ENCODE measurements at places on chromosomes 2 and 18. TPM values are rescaled to one million over a fixed set of nuclear protein-coding genes. Genes with fewer than 3 reads are reported as not detected.
A peak's percentile ranks its signal among the peaks of the same experiment; 100 is the strongest.

ASIC4 gene
- total RNA-seq: not detected

ATF2 gene
- total RNA-seq: 55.6 TPM

PDE11A gene
- 0.82 TPM for total RNA-seq

APLF gene
- total RNA-seq: 5.9 TPM

ALLC gene
- not detected for total RNA-seq

SERPINB3 gene
- not detected for total RNA-seq

DHRS9 gene
- total RNA-seq: 2.2 TPM

PMS1 gene
- total RNA-seq: 23.5 TPM

DNA sequence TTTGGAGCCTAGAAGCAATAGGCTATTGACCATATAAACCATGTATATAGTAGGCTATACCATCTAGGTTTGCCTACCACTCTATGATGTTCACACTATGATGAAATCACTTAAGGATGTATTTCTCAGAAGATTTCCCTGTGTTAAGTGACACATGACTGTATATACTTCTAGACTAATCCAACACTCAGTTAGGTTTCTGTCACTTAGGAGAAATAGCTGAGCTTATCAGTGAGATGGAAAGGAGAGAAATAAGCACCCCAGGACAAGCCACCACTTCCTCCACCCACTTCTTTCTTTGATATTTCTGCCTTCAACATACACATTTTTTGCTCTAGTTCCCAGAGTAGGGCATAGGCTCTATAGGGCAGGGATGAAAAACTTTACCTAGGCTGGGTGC lies 7.8 kb downstream of the PECR start:
- peaks cover 5% of the 10 kb centered on the region for H3K4me1 ChIP-seq
- no peak for DNase-seq
- no peaks in the 10 kb centered on the region for H3K27me3 ChIP-seq
- H3K4me3 ChIP-seq: no peak overlapping the region
- H3K27ac ChIP-seq: no peak overlapping the region

DNA sequence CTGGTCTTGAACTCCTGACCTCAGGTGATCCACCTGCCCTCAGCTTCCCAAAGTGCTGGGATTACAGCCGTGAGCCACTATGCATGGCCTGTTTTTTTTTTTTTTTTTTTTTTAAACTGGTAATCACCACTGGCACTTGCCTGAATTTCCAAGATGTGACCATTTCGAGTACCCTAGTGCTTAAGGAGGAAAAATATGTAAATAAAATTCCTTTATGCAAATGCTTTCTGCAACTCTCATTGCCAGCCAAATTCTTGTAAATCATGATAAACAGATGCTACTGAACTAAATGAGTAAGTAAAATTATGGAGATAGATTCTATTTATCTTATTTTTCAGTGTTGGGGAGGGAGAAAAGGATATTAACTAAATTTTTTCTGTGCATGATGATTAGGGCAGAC lies 18.6 kb downstream of the CDCA7 start:
- no peak for DNase-seq
- no peak overlapping the region for H3K27ac ChIP-seq
- no peaks in the 10 kb centered on the region for H3K4me1 ChIP-seq
- no peak overlapping the region for H3K4me3 ChIP-seq
- no peaks in the 10 kb centered on the region for H3K27me3 ChIP-seq

GRCh38 chr18:50726960-50727589 lies 92.7 kb downstream of the MRO start:
- H3K4me1 ChIP-seq: no peaks in the 10 kb centered on the region
- H3K27me3 ChIP-seq: no peaks in the 10 kb centered on the region
- H3K4me3 ChIP-seq: no peak overlapping the region
- H3K36me3 ChIP-seq: no peaks in the 10 kb centered on the region
- no peak overlapping the region for H3K27ac ChIP-seq
- DNase-seq: no peak

- no peak overlapping the region for H3K27ac ChIP-seq
- no peak overlapping the region for H3K4me3 ChIP-seq
- no peaks in the 10 kb centered on the region for H3K4me1 ChIP-seq
- no peaks in the 10 kb centered on the region for H3K36me3 ChIP-seq
- no peak for DNase-seq
These were observed 43.4 kb downstream of the UPP2 start for GRCh38 chr2:158144914-158145625.

DNA sequence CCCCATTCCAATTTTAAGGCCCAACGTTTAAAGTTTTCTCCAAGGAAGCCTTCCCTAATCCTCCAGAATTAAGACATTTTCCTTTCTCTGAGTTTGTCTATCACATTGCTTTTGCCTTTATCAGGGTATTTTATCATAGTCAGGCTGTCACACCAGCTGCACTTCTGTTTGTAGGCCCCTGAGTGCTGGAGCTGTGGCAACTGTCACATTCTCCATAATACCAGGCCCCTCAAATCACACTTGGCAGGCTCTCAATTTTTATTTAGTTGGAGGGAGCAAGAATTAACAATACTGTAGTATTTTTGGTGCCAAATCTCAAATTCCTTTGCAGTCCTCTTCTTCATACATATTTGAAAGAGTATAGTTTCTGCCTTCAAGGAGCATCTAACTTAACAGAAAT lies 122.2 kb downstream of the FSHR start:
- H3K4me1 ChIP-seq: peaks cover 3% of the 10 kb centered on the region
- H3K36me3 ChIP-seq: no peaks in the 10 kb centered on the region
- H3K27ac ChIP-seq: no peak overlapping the region
- H3K4me3 ChIP-seq: no peak overlapping the region

- no peaks in the 10 kb centered on the region for H3K4me1 ChIP-seq
- H3K27me3 ChIP-seq: no peaks in the 10 kb centered on the region
These were observed 30.3 kb downstream of the DPP10 start for GRCh38 chr2:114472726-114473125.

- no peak overlapping the region for H3K27ac ChIP-seq
- H3K4me3 ChIP-seq: no peak overlapping the region
- H3K36me3 ChIP-seq: no peaks in the 10 kb centered on the region
- DNase-seq: no peak
These were observed 854.6 kb downstream of the CNTNAP5 start for GRCh38 chr2:124879640-124880039.

DNA sequence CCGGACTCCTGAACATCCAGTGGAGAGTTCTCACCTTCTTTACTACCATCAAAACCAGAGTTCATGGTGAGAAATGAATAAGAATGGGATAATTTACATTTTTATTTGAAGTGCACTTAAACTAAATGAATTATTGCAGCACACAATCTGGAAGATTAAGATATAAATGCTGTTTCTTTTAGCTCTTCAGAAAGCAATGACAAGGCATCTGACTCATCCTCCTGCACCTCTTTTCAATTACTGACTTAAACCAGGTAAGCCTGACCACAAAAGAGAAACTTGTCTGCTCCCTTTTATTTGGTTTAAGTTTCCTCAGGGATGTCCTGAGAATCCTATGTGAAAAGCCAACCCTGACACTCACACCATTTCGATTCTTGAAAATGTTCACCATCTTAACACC lies 720 bp upstream of the DSC2 start:
- DNase-seq: no peak
- no peaks in the 10 kb centered on the region for H3K36me3 ChIP-seq
- no peak overlapping the region for H3K27ac ChIP-seq
- no peak overlapping the region for H3K4me3 ChIP-seq
- peaks cover 5% of the 10 kb centered on the region for H3K4me1 ChIP-seq

DNA sequence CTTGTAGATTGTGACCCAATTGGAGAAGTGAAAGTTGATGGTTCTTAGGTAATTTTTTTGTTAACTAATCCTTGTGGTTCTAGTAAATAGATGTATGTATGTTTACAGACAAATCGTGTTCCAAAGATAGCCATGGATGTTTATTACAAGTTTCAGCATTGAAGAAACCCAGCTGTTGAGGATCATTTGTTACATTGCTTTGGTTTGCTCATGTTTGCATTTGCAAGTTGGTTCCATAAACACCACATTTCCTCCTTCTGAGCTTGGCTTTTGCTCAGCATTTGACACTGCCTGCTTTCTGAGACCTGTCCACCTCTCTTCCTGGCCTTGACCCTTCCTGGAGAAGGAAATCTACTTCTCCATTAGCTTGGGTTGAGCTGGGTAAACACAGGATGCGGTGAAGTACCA lies 1.8 kb upstream of the CCDC68 start:
- no peaks in the 10 kb centered on the region for H3K27me3 ChIP-seq
- H3K36me3 ChIP-seq: no peaks in the 10 kb centered on the region
- no peak overlapping the region for H3K4me3 ChIP-seq
- peaks cover 4% of the 10 kb centered on the region for H3K4me1 ChIP-seq

DNA sequence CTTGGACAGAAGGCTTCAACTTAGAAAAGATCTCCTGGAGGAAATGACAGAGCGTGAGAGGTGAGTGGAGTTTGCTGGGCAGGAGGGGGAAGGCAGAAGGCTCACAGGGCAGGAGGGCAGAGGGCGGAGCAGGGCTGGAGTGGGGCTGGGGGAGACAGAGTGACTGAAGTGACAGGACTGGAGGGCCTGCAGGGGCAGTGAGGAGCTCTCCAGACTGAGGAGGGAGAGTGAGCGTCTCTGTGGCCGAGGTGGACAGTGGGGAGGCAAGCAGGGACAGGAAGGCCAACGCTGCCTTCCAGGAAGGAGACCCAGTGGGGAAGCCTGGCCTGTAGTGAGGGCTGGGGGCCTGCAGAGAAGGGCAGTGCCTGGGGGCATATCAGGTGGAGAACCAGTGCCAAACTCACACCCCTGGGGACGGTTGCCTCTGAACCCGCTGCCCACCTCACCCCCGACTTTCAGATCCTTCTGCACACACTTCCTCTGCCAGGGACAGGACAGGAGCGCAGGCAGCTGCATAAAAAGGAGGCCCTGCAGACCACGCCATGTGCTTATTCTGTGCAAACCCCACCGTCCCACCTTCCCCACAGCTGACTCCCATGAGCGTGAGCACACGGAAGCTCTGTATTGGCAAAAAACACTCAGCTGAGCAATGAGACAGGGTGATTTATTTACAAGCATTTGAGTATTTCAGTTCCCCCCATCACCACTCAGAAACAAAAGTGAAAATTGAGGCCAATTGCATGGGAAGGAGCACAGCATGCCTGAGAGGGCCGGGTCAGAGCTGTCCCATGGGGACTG lies 244.3 kb downstream of the FAM210A start:
- H3K36me3 ChIP-seq: no peaks in the 10 kb centered on the region
- no peaks in the 10 kb centered on the region for H3K27me3 ChIP-seq

DNA sequence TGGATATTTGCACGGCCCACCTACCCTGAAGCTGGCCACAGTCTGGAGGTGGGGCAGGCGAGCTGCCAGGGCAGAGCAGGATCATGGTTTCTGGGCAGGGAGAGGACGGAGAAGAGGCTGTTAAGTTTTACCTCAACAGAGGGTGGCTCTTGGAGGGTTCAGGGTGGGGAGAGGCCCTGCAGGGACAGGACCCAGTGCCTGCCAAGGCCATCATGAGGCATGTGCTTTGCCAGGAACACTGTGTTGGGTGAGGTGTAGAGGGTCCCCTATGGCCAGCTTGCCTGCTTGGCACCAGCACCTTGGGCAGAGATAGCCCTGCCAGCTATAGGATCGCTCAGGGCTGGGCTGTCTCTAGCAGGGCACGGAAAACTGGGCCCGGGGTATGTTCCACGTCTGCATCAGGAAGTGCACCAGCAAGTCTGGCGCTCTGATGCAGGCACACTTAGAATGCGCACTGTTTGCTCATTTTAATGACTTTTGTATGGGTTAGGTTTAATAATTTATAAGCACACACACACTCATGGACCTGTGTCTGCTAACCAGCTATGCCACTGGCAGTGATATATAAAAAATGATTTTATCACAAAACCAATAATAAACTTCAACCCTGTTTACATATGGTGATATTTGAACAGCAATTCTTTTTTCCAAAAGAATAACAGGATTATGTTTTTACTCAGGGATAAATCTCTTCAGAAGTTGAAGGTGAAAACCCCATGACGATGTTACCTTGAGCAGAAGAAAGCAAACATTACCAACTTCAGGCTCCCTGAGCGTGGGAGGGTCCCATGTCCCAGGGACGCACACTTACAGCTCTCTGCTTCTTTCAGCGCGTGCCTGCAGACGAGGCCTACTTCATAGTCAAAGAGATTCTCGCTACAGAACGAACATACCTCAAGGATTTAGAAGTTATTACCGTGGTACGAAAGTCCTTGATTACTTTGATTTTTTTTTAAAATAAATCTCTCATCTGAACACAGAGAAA lies 46.4 kb downstream of the STK25 start:
- no peak overlapping the region for H3K4me3 ChIP-seq
- H3K27me3 ChIP-seq: no peaks in the 10 kb centered on the region
- H3K27ac ChIP-seq: no peak overlapping the region
- no peaks in the 10 kb centered on the region for H3K36me3 ChIP-seq
- H3K4me1 ChIP-seq: no peaks in the 10 kb centered on the region

DNA sequence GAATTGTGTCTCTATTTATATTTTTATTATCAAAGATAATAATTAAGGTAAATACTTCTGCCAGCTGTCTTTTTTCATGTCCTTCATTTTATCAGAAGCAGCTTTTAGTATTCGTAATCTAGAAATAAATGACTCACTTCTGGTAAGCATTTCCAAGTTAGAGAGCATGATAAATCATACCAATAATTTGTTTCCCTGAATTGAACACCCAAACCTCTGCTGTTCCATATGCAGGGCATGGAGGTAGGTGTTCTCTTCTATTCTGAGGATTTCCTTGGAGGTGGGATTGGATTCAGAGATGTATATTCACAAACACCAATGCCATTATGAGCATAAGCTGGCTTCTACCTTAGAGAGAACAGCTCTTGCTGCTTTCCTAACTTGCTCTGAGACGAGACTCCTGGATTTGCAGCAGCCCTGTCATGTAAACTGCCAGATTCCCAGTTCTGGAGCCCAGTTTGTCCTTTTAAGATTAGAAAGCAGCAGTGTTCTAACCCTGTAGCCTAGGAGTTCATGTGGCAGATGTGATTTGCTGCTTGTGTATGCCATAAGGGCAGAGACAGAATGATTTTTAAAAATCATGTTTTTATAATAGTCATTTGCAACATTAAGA lies 47.5 kb downstream of the SKA1 start:
- no peaks in the 10 kb centered on the region for H3K36me3 ChIP-seq
- H3K27ac ChIP-seq: no peak overlapping the region
- H3K4me3 ChIP-seq: no peak overlapping the region
- H3K27me3 ChIP-seq: no peaks in the 10 kb centered on the region
- no peak for DNase-seq
- no peaks in the 10 kb centered on the region for H3K4me1 ChIP-seq

DNA sequence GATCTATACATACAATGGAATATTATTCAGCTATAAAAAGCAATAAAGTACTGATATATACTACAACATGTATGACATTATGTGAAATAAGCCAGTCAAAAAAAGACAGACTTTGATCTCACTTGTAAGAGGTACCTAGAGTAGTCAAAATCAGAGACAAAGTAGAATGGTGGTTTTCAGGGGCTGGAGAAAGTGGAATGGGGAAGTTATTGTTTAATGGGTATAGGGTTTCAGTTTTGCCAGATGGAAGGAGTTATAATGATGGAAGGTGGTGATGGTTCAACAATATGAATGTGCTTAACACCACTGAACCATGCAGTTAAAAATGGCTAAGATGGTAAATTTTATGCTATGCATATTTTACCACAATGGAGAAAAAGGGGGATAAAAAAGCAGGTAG lies 6.3 kb downstream of the COBLL1 start:
- no peaks in the 10 kb centered on the region for H3K27me3 ChIP-seq
- peaks cover 2% of the 10 kb centered on the region for H3K4me1 ChIP-seq
- no peak overlapping the region for H3K27ac ChIP-seq
- peak overlapping the region; percentile 20 for H3K4me3 ChIP-seq

- peaks cover 24% of the 10 kb centered on the region for H3K4me1 ChIP-seq
- H3K27ac ChIP-seq: peak overlapping the region; percentile 90
- no peaks in the 10 kb centered on the region for H3K27me3 ChIP-seq
- no peaks in the 10 kb centered on the region for H3K36me3 ChIP-seq
- H3K4me3 ChIP-seq: peak overlapping the region; percentile 76
These were observed 153.7 kb downstream of the TGIF1 start for GRCh38 chr18:3603421-3604234.

GRCh38 chr2:35033748-35034147 lies 1321.8 kb upstream of the CRIM1 start:
- H3K27ac ChIP-seq: no peak overlapping the region
- no peak for DNase-seq
- no peaks in the 10 kb centered on the region for H3K36me3 ChIP-seq

Data from kidney (tissue), 22 donors.